ENCODE measurements at places on chromosomes 7 and 10.

GRCh38 chr10:31687663-31688482, 240.8 kb downstream of the ARHGAP12 start:
- no peak for DNase-seq

DNA sequence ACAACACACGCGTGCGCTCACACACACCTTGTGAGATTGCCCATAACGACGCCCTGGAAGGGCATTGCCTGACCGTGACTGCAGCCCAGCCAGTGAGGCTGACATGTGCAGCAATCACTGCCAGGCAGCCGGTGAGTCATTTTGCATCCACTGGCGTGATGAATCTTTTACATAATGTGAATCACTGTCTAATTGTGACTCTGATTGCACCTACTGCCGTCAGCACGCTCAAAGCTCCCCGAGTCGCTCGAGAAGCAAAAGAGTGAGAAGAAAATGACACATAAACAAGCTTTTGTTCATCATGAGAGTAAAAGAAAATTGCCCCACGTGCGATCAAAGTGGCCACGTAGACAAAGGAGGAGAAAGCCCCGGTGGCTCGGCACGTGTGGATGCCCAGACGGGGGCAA, 117.4 kb upstream of the PFKP start:
- peak; percentile 25 for DNase-seq

GRCh38 chr10:133516057-133516456, 11.1 kb upstream of the CYP2E1 start:
- no peak for DNase-seq

GRCh38 chr7:78018641-78019446, 220.3 kb downstream of the PHTF2 start:
- DNase-seq: no peak

GRCh38 chr7:320297-320696, 30.3 kb downstream of the FOXL3 start:
- no peak for DNase-seq

- no peak for DNase-seq
Measured at GRCh38 chr7:1679966-1680730, 10.1 kb downstream of the ELFN1 start.

DNA sequence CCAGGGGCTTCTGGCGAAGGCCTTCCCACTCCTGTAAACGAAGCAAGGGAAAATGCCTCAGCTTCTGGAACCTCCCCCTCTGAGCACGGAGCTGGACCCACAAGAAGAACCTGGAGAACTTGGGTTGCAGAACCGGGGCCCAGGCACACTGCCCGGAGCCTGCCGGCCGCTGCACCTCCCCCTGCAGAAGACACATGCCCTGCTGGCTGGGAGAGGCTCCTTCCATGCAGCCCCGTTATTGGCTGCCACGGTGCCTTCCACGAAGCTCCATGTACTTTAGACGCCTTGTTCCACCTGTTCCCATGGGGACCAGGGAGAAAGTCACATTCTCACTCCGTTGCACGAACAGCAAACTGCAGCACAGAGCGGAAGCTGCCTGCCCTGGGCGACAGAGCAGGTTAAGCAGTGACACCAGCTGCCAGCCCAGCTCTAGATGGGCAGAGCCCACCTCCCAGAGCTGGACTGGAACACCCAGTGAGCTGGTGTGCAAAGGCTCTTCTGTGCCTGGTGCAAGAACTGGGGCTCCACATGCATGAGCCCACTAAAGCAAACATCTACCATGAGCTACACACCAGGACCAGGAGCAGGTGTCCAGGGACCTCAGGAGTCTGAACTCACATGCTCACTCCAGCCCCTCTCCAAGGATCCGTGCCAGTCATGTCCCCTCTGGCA, 70.1 kb downstream of the TNS3 start:
- no peak for DNase-seq

DNA sequence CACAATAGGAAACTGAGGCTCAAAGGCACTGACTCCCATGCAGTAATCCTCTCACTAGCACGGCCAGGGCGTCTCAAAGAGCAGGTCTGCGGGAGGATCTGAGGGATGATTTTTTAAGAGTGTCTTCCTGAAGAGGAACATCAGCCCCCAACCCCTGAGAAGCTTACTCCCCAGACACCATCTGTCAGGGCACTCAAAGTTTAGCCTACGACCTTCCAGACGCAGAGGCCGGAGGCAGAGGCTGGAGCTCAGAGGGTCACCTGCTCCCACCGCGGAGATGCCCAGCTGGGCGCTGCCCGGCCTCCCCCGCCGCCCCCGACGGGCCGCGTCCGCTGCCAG, 1.7 kb downstream of the ZNF777 start:
- no peak for DNase-seq

DNA sequence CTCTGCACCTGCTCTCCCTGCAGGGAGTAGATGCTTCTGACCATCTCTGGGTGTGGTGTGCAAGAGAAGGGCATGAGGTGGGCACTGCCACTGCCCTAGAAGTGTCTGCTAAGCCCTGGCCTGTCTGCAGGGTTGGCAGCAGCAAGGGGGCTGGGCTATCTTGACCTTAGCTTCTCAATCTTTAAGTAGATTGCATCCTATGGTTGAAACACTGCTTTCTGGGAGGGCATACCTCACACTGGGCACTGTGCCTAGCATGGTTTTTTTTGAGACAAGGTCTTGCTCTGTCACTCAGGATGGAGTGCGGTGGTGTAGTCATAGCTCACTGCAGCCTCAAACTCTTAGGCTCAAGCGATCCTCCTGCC, 54.9 kb downstream of the CLIP2 start:
- DNase-seq: no peak

DNA sequence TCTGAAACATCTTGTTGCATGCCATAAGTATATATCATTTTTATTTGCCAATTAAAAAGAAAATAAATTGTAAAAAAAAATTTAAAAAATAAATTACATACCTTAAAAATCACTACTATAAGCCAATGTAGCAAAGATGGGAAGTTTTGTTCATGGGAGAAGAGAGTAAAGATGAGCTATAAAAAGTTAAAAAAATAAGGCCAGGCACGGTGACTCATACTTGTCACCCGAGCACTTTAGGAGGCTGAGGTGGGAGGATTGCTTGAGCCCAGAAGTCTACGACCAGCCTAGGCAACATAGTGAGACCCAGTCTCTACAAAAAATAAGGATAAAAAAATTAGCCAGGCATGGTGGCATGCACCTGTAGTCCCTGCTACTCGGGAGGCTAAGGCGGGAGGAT, 8.4 kb upstream of the STK32C start:
- no peak for DNase-seq
